ENCODE measurements at places on chromosomes 2 and 18.

DNA sequence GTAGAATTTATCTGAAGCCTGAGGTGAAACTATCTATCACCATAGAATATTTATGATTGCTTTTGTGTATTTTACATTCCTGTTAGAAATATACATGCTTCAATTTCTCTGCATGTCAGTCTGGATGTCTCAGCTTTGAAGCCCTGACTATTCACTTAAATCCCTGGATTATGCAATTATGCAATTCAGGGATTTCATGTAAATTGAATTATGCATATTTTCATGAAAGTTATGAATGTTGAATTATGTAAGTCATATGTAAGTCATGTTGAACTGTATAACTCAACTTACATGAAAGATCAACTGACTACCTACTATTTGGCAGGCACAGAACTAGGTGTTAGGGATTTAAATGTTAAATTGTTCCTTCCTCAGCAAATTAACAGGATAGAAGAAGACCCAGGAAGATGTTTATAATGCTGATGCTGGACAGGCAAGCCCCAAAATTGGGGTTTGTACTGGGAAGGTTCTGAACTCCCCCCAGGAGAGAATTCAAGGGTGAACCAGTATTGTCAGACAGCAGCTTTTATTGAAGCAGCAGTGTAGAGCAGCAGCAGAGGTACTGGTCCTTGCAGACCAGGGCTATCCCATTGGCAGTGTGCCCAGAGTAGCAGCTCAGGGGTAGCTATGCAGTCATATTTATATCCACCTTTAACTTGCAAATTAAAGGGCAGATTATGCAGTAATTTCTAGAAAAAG lies 236.5 kb downstream of the ZNF804A start:
- no peak for DNase-seq

- DNase-seq, result no peak
These were observed 273.9 kb downstream of the MYT1L start for GRCh38 chr2:2057125-2057721.

GRCh38 chr2:37836711-37837110 lies 88.4 kb upstream of the RMDN2 start:
- no peak for DNase-seq

DNA sequence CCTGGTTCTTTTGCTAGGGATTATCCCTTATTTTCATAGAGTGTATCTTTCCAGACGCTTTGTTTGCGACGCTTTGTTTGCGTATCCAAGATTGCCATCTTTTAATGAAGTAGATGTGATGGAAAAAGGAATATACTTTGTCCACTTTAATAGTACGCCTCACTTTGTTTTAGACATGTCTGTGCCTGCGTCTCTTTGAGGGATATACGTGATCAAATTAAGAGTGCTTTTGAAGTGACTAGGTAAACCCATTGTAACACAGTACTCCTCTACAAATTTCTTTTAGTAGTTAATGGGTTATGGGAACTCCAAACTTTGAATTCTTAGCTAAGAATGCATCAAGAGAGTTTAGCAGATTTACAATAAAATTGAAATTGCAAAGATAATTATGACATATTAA lies 27.9 kb downstream of the ACSL3 start:
- no peak for DNase-seq

DNA sequence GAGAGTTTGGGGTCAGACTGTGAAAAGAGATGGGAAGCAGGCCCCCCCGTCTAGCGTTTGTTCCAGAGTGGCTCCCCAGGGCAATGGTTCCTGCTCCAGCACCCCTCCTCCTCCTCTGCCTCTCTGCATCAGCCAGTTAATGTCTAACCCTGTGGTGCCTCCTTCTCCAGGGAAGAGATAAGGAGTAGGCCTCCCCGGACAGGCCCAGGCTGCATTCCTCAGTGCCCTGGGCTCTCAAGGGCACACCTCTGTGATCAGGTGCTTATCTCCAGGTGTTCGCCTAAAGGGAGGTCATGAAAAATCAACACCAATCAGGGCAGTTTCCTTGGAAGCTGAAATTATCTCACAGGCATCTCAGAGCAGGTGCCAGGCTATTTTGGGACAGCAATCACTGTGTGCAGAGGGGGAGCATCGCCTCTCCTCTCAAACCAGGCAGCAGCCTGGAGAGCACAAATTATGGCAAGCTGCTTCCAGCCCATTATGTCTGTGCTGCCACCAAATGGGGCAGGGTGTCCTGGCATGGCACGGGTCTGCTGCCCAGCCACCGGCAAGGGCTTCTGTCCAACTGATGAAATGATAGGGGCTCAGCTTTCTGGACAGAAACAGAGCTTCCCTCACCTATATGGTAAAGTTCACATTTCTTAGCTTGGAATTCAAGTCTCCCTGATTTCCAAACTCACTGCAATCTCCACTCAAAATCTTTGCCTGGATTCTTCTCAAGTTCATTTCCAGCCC lies 255.8 kb upstream of the SLC14A2 start:
- no peak for DNase-seq

DNA sequence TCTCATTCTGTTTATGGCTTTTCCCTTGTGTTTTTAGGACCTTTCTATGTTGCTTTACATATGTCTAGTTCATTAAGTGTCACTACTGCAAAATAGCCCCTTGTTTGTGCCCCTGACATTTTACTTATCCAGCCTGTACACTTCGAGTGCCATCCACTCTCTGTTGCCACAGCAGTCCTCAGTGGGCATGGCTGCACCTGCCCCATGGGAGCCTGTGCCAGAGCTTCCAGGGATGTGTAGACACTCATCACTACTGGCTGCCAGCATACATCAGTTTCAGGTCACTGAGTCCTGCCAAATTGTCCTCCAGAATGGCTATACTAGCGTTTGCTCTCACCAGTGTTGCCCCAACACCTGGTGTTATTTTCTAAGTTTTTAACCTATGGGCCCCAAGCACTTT lies 80.4 kb downstream of the ARMC9 start:
- no peak for DNase-seq

DNA sequence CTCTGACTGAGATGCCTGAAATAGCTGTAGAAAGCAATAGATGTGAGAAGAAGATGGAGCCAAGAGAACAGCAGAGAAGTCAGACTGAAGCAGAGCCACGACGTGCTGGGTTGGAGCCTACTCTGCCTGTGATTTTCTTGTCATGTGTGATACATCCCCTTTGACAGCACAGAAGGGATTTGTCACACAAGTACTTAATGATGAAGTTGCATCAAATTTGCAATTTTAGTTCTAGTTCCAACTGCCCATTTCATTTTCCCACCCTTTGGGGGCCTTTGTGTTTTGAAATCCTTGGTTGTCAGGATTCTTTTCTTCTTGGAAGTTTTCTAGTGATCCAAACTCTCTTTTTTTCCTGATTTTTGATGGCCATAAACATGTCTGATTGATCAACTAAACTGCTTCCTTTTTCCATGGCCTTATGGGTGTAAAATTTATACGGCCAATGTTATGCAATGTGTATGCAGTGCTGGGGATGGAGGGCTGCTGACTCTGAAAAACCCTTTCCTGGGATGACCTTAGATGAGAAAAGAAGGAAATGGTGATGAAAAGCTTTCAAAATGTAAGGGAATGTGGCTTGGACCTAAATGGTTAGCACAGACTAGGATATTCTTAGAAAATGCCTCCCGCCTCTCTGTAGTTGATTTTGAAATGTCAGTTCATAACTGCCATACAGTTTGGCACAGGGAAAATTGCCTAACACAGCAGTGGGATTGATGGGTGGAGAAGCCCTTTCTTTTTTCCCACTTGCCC lies 9.6 kb upstream of the B3GNT2 start:
- no peak for DNase-seq

DNA sequence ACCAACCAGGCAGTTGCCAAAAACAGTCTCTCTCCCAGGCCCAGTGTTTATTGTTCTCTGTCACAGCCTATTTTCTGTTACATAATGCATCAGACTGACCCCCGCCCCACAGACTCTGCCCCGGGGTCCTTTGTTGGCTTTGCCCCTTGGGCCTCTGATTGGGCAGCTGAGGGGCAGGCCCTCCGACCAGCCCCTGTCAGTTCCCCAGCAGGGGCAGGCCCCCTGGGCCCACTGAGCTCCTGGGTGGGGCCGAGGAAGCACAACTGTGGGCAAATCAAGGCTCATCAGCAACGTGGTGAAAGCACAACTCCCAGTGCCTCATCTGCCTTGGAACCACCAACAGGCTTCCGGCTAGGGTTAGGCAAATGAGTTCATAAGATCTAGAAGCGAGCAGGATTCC lies 160.1 kb upstream of the MYCN start:
- no peak for DNase-seq

- no peak for DNase-seq
These were observed 127.0 kb upstream of the BCL2L11 start for GRCh38 chr2:110993557-110994231.

- no peak for DNase-seq
These were observed 206.4 kb upstream of the SESTD1 start for GRCh38 chr2:179470992-179471391.

- DNase-seq, result no peak
These were observed 25.3 kb upstream of the TACR1 start for GRCh38 chr2:75224636-75225094.

- no peak for DNase-seq
These were observed 30.8 kb downstream of the C18orf54 start for GRCh38 chr18:54388203-54389142.

DNA sequence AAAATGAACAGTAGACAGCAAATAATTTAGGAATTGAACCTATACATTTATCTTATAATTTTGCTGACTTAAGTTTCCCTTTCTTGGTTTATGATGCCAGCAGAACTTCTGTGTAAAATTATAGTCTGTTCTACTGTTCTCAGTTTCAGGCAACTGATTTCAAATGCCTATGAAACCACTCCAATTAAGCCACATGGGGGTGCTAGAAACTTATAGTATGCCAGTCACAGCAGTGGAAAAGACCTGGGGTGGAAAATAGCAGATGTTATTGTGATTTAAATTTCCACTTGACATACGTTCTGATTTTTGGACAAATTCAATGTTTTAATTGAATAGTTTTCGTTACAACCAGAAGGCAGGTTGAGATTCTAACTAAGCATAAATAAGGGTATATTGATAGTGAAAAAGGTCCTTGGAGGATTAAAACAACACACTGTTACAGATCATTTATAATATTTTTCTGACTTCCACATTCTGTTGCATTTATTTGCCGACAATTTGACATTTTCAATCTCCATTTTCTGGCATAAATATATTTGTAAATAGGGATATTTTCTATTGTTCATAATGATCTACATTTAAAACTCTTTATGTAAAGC lies 61.4 kb downstream of the CPS1 start:
- no peak for DNase-seq

GRCh38 chr2:212311807-212312404 lies 226.7 kb downstream of the ERBB4 start:
- no peak for DNase-seq

- no peak for DNase-seq
These were observed 206.8 kb downstream of the DCC start for GRCh38 chr18:52546686-52547346.

GRCh38 chr2:219477179-219477578 lies 21.5 kb upstream of the GMPPA start:
- no peak for DNase-seq

DNA sequence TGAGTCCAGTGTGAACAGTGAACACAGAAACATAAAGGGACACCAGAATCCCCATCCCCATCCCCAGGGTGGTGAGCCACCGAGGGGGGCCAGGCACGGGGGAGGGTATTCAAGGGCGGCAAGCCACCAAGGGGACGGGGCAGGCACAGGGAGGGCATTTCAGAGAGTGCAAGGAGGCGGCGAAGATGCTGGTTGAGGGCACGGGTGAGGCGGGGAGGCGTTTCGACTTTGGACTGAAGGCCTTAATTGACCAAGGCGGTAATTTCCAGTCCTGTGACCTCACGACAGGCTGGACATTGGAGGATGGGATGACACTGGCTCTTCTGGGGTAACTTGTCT lies 70.4 kb downstream of the ODC1 start:
- DNase-seq, result no peak

DNA sequence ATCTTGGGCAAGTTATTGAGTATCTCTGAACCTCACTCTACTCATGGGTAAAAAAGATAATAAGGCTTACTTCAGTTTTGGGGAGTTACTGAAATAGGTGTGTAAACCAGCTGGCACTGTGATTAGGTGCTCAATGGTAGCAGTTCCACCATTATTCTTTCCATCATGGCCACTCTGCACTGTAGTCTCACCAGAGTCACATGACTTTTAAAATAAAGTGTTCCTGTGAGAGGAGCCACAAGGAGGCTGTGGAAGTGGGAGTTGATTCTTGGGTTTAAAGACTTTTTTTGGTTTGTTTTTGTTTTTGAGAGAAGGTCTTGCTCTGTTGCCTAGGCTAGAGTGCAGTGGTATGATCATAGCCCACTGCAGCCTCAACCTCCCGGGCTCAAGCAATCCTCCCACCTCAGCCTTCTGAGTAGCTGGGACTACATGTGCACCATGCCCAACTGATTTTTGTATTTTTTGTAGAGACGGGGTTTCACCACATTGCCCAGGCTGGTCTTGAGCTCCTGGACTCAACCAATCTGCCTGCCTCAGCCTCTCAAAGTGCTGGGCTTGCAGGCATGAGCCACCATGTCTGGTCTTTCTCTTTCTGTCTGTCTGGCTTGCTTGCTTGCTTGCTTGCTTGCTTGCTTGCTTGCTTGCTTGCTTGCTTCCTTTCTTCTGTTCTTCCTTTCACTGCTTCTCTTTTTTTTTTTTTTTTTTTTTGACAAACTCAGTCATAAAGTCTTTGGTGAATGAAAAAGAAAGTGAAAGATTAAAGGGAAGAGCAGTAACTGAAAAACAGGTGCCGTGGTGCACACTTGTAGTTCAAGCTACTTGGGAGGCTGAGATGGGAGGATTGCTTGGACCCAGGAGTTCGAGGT lies 21.2 kb upstream of the ACVR1 start:
- no peak for DNase-seq

- no peak for DNase-seq
These were observed 65.5 kb upstream of the GPC1 start for GRCh38 chr2:240369801-240370585.

DNA sequence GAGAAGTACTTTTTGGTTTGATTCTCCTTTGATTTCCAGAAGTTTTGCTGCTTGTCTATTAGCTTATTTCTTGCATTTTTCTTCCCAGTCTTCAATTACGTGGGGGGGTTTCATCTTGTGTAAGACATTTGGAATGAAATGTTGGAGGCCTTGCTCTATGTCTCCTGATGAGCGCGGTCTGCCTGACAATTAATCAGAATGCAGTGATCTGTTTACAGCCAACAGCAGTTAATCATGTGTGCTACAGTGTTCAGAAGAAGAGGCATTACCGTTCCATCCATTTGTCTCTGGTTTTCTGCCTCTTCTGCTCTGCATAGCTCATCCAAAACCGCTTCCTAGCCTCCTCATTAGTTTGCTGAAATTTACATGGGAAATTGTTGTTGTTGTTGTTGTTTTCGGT lies 134.4 kb upstream of the ST6GAL2 start:
- DNase-seq, result no peak
